Activated CD4-positive, alpha-beta T cell treated with anti-CD3 and anti-CD28 coated beads, Interleukin-2, amount 10 ng/mL, durations not matched to agents 7 days and 5 days (primary cell): ENCODE measurements at places on chromosomes 12 and 14. TPM values are rescaled to one million over a fixed set of nuclear protein-coding genes. Genes with fewer than 3 reads are reported as not detected.

The RPL10L gene
- not detected for total RNA-seq

The GZMB gene
- total RNA-seq: 105 TPM

The VRTN gene
- total RNA-seq: not detected

The PROX2 gene
- total RNA-seq: not detected

The GPR135 gene
- total RNA-seq: 1.6 TPM

The USP44 gene
- total RNA-seq: 2.9 TPM

The PNN gene
- total RNA-seq: 91.2 TPM

The NR1H4 gene
- total RNA-seq: not detected

GRCh38 chr14:88380405-88380804, 5.1 kb upstream of the SPATA7 start:
- DNase-seq: no peak

- DNase-seq: no peak
Observed at GRCh38 chr12:85996280-85996679, 122.2 kb downstream of the NTS start.

DNA sequence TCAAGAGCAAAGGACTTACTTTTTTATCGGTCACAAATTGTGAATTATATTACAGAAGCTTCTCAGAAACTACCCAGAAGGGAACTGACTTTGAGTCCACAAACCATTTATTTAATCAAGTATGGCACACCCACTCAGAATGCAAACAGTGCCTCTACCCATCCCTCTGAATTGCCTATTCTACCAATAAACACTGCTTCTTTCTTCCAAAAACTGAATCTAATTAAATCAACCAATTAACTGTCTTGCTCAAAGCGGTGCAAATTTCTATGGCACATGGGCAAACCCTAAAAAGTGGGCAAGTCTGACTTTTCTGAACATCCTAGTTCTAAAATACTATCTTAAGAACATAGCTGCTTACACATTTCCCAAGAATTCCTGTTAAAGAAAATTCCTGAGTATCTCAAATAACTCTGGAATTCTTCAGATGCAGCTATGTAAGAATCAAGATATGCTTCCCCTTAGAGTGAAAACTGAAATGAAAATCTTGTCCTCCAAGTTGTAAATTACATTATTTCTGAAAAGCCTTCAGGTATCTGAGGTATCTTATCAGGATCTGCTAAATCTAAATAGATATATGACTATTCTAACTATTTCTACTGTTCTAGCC, 4.3 kb downstream of the SPTLC2 start:
- no peak for DNase-seq

DNA sequence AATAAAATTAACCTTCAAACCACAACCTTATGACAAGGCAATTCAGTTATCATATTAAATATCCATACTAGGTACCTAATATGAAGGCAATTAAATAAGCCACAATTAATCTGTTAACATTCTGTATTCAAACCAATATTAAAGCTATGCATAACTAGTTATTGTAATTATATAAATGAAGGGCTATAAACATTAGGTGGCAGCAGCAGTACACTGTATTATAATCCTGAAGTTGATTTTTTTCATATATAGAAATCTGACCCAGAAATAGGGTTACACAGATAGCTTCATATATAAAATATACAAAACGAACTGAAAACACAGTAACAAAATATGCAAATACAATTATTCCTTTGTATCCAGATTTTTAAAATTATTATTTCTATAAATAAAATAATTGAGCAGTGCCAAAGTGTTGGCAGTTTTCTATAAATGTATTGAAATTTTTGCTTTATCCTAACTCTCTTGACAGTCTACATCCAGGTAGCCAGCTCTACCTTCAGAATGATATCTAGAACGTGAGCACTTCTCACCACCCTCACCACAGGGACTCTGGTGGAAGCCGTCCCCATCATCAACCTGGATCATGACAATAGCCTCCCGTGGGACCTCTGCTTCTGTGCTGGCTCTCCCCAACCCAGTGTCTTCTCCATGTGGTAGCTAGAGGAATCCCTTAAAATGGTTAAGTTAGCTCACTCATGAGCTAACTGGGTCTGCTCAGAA, 136.2 kb downstream of the MED13L start:
- DNase-seq: no peak

GRCh38 chr14:61132894-61133293, 148.2 kb downstream of the TMEM30B start:
- DNase-seq: no peak

DNA sequence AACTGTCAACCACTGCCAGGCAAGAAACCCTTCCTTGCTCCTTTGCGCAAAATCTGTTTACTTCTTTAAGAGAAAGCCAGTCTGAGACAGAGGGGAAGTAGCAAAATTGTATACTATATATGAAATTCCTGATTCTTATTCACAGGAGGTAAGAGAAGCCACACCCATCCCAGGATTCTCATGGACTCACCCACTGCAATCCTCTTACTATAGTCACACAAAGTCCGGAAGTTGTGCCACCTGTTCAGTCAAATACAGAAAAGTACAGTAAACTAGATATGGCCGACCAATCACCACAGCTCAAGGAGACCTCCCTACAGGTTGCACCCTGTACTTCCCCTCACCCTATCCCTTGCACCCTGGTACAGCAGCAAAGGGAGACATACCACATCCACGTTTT, 2.9 kb downstream of the PRMT5 start:
- no peak for DNase-seq

DNA sequence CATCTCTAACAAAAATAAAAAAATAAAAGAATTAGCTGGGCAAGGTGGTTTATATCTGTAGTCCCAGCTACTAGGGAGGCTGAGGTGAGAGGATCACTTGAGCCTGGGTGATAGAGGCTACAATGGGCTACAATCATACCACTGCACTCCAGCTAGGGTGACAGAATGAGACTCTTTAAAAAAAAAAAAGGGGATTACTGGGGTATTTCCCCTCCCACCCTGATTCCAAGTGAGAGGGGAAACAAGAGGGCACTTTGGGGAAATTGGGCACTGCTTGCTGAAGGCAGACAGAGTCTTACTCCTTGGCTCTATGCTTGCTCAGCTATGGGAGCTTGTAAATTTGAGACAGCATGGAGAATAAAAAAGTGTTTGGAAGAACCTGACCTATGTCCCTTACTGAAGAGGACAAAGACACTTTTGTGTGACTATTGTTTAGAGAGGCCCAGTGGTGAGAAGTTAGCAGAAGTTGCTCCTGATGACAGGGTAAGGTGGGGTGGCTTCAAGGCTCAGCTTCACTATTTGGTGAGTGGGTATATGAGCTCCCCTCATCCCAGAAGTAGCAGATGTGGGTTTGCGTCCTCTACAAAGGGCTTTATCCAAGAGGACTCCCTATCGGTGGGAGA, 44.0 kb downstream of the KLRG1 start:
- DNase-seq: no peak

GRCh38 chr12:77325511-77326236, 260.3 kb upstream of the E2F7 start:
- no peak for DNase-seq

DNA sequence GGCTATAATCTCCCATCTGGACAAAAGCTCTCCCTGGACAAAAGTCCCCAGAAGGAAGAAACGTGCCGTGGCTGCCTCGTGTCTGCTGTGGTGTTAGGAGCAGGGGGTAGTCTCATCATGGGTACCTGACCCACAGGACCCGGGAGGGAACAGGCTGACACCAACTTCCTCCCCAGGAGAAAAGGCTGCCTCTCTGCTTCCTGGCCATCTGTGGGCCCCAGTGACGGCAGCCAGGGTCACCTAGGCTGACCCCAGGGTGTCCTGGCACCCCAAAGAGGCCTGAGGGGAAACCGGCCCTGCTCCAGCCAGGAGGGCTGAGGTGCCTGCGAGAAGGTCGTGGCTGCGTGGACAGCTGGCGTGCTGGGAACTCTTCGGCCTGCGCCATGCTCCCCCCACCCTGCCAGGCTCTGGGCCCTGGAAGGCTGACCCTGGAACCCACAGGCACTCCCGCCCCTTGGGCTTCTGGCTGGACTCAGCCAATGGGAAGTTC, 133.9 kb downstream of the RFLNA start:
- no peak for DNase-seq

GRCh38 chr12:56816491-56816890, 53.4 kb downstream of the HSD17B6 start:
- DNase-seq: no peak

DNA sequence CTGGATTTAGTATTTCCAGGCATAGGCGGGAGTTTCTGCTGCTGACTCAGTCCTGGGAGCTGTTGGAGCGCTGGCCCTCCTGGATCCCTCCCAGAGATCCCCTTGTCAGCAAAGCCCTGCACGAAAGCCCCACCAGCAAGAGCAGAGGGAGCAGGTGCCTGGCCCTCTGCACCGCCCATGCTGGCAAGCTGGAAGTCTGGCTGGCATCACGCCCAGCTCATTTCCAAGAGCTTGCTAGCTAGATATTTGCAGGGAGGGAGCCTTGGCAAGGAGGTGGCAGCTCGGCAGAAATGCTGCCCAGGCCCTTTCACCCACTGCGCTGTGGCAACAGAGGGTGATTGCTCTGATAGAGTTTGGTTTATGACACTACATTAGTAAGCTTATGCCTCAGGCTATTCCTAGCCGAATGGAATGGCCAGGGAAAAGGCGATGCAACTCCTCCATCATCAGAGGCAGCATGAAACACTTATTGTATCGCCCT, 193.9 kb downstream of the EMP1 start:
- no peak for DNase-seq

GRCh38 chr14:52042371-52043289, 26.2 kb downstream of the NID2 start:
- DNase-seq: no peak

DNA sequence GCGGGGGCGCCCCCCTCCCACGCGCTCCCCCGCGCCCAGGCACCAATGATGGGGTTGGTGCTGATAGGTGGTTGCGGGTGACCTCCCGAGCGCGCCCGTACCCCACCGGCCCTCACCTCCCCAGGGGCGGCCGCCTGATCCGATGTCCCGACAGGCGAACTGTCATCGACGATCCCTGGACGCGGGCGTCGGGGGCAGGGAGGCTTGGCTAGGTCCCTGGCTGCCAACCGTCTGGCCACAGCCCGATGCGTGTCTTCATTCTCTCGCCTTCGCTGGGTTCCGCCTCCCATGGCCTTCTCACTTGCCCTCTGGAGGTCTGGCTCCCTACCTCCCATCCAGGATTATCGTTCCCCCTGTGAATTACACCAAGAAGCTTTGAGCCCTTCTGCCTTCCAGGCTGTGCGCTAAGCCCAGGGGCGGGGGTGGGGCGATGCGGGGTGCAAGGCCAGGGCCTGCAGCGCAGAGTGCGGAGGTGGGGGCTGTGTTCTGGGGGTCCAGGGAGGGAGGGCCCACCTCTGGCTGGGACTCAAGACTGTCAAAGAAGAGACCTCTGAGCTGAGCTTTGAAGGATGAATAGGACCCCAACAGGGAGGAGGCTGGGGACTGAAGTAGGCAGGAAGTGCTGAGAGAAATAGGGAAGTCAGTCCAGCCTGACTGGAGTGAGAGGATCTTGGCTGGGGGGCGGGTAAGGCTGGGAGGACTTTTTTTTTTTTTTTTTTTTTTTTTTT, 7.7 kb upstream of the RACGAP1 start:
- no peak for DNase-seq

DNA sequence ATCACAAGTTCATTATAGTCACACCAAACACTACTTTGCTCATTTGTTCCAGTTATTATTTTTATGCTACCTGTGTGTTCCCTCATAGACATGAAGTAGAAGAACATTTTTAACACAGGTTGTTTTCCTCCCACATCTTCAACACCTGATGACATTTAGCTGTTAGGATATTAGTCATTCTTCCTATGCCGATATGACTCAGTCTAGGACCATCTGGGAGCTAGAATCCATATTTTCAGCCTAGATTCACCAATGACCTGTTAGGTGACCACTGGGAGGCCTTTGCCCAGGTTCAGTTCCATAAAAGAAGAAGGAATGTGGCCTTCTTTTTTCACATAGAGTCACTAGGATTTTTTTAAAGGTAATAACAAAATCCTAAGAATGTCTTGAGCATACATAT, 222.8 kb downstream of the C12orf42 start:
- DNase-seq: no peak

DNA sequence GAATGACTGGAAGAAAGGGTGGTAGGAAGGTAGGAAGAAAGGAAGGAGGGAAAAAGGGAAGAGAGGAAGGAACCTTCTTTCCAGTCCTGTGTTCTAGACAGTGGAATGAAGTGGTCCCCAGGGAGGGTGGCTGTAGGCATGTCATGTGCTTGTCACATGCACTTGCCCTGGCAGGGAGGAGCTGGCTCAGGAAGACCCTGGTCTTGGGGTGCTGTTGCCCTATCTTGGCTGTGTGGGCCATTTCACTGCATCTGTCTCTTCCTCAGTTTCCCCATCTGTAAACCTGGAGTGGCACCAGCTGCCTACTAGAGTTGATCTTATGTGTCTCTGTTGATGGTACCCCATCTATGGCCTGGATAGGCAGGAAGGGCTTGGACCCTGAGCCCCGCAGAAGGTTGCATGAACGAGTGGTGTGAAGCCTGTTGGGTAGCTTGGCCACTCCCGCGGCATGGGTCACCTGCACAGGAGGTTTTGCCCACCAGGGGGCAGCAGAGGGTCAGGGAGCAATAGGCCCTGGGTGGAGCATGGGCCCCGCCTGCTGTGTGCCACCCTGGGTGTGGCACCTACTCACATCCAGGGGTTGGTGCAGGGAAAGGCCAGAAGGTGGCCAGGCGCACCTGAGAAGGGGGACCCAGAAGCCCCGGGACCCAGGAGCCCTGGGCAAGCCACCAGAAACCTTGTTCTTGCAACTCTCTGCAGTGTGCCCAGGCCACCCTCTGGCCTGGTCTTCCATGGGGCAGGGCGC, 25.1 kb downstream of the MEG3 start:
- DNase-seq: peak; percentile 75

GRCh38 chr14:61125041-61125866, 144.2 kb downstream of the SLC38A6 start:
- DNase-seq: no peak

GRCh38 chr14:35196571-35196970, 74.2 kb downstream of the PRORP start:
- no peak for DNase-seq

GRCh38 chr12:52254180-52254964, 20.1 kb upstream of the KRT86 start:
- DNase-seq: no peak
